ENCODE measurements at places on chromosomes 1 and 21.

DNA sequence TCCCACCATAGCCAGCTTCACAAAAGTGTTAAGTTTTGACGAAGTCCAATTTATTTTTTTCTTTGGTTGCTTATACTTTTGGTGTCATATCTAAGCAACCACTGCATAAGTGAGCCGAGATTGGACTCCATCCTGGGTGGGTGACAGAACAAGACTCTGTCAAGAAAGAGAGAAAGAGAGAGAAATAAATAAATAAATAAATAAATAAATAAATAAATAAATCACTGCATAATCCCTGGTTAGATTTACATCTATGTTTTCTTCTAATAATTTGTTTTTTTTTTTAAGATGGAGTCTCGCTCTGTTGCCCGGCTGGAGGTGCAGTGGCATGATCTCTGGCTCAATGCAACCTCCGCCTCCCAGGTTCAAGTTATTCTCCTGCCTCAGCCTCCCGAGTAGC is 18.3 kb upstream of the ZFYVE9 start:
- DNase-seq = no peak

DNA sequence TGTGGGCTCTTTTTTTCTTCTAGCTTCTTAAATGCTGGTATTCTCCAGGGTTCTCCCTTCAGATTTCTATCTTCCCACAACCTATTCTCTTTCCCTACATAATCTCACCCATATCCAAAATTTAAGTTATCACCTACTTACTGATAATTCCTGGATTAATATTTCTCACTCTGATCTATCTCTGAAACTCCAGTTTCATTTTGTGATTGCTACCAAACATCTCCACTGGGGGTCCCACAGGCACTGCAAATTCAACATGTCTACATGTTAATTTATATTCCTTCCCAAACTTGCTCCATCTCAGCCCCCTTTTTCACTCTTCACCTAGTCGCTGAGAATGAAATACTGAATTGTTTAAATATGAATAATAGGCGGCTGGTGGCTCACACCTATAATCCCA is 9.9 kb upstream of the C1orf141 start:
- peak; percentile 31 for DNase-seq

DNA sequence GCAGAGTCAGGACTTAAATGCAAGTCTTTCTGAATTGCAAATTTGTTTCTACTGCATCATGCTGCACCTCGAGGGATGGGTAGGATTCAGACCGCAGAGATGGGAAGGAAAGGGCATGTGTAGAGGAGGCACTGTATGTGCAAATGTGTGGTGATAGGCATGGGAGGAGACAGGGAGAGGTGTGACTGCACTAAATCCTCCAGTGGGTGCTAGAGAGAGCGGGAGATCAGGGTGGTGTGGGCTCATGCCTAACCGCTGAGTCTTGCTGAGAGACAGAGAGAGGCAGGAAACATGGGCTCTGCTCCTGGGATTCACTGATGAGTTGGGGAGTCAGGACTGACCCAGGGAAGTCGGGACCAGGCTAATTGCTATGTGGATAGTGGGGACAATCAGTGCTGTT is 61.1 kb downstream of the PTPRU start:
- DNase-seq = no peak

GRCh38 chr1:40944841-40945430 is 34.6 kb upstream of the CTPS1 start:
- peak; percentile 72 for DNase-seq

- no peak for DNase-seq
Measured at GRCh38 chr1:198700396-198700795, 61.6 kb downstream of the PTPRC start.

- peak; percentile 88 for DNase-seq
Measured at GRCh38 chr1:108643492-108644335, 17.2 kb downstream of the HENMT1 start.

GRCh38 chr1:78831731-78832360 is 174.7 kb downstream of the ADGRL4 start:
- DNase-seq = peak; percentile 90

- DNase-seq = peak; percentile 40
Measured at GRCh38 chr1:151367658-151368392, 4.7 kb downstream of the SELENBP1 start.

DNA sequence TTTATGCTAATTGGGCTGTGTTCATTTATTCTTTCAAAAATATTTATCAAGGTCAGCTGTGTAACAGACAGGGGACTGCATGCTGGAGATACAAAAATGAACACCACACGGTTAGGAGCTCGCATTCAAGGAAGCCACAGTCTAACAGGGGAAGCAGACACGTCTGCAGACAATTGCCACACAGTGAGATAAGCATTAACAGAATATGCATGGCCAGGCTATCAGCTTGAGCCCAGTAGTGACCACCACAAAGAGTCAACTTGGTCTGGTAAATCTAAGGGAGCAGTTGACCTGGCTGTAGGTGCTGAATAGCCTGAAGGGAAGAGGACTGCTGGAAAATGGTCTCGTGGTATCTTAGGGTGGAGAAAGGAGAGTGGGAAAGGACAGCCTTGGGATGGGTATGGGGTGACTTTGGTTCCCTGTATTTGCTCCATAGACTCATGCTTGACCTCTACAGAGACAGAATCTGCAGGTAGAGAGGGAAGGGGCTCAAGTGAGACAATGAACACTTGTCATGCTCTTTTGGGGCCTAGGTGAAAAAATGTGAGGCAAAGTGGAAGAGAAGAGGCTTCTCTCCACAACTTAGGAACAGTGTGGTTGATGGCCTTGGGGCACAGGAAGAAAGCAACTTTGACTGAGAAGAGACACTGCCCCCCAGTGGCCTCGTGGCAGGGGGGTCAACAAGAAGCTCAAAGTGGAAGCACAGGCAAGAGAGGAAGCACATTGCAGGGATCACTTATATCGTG is 7.6 kb upstream of the NPL start:
- DNase-seq = peak; percentile 70

Measured in fibroblast of pulmonary artery (primary cell).